ENCODE measurements at places on chromosomes 11 and 22.

DNA sequence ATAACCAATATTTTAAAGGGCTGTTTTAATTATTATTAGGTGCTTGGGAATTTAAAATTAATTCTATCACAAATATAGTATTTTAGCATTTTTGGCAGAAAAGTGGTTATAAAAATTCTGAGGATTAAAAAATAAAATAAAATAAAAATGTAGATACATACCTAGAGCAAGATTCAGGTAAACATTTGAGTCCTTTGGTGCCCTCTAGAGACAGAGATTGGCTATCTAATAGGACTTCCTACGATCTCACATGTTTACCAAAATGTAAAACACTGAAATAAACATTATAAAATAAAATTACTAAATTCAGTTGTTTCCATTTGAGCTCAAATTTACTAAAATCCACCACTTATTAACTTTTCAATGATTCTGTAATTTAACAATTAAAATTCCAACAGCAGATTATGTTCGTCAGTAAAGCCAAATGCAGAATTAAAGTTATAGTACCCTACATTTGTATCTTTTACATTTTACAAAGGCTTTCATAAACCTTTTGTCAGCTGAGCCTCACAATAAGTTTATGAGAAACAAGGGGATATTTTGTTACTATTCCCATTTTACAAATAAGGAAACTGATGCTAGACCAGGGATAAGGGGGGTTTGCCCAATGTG is 27.7 kb downstream of the SLC36A4 start:
- DNase-seq, result no peak

DNA sequence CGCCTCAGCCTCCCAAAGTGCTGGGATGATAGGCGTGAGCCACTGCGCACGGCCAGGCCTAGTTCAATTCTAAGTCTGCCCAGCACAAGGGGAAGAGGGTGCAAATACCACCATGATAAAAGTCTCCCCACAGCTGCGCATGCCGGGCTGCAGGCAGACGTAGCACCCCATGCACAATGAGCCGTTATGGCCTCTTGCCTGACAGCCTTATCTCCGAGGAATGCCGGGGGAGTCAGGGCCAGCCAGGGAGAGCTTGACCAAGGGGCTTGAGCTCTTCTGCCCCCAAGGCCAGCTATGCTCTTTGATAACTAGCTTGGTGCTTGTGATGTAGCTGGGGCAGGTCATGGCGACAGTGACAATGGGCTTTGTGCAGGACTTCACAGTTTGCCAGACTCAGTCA is 13.7 kb upstream of the SCUBE1 start:
- no peak for DNase-seq

DNA sequence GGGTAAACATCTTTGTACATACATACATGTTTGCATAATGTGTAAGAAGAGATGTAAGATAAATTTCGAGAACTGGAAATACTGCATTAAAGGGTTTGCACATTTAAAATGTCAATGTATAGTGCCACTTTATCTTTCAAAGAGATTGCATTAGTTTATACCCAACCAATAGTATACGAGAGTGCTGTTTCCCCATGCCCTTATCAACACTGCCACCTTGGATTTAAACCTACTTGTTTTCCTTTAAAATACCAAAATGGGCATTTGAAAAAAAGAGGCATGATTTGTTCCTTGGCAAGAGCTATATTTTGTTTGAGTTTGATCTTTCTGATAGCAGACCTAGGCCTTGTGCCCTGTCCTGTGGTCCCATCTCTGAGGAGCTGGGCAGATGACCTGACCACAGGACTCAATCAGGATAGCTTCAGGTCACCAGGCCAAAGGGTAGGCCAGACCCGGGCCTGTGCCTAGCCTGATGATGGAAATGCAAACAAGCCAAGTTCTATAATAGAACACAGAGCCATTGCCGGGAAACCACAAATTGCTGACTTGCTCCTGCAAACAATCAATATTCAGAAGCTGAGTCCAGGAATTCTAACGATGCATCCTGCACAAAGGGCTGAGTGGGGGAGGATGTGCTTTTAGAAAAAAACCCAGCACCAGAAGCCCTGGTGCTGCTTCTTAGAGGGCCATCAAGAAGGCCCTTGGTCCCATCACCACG is 16.9 kb upstream of the ALG8 start:
- no peak for DNase-seq

- DNase-seq, result no peak
These were observed 156.7 kb downstream of the CTTN start for GRCh38 chr11:70555078-70555477.

Measured in NCI-H446 (cell line).